IPS DF 6.9 (cell line): ENCODE measurements at places on chromosomes 7 and 10.

GRCh38 chr7:14457568-14458453 is 444.7 kb downstream of the DGKB start:
- peak; percentile 60 for DNase-seq

- no peak for DNase-seq
These were observed 47.7 kb downstream of the CDK6 start for GRCh38 chr7:92788559-92789183.

DNA sequence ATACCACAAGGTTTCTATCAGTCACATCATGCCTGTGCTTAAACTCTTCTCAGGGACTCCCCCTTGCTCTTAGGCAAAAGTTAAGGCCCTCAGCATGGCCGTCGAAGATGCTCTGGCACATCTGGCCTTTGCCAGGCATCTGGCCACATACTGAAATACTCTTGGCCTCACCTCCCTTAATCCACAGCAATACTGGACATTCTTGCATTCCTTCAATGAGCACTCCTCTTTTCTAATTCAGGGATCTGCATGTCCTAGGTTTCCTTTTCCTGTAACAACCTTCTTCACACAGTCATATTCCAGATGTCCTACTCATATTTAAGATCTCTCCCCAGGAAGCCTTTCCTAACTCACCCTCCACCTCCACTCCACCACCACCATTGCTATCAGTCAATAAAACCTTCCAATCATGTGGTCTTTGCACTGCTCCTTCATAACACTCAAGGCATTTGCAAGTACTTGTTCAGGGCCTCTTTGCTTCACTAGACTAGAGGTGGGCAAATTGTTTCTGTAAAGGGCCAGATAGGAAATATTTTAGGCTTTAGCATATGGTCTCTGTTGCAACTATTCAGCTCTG is 216.6 kb downstream of the KCNMA1 start:
- DNase-seq = no peak

DNA sequence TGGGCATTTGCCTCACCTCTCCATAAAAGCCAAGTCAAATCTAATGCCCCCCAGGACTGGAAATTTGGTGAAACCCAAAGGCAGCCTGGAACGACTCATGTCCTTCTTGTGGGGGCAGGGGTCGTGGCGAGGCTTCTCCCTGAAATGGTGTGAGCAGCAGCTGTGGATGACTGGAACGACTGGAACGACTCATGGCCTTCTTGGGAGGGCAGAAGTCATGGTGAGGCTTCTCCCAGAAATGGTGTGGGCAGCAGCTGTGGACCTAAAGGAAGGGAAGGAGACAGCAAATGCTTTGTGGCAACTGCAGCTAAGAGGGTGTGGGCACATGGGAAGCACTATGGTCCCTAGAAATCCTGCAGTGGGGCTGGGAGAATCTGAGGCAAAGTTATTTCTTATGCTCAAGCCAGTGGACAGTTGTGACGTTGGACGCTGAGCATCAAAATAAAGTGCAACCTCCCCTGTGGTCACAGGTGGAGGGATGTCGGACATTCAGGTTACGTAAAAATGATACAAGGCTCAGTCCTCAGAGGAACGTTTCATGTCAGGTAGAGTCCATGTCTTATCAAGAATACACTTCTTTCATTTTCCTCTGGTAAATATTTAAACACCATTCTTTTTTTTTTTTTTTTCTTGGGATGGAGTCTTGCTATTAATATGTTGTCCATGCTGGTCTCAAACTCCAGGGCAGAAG is 107.0 kb upstream of the KIF5B start:
- no peak for DNase-seq

- no peak for DNase-seq
These were observed 63.3 kb downstream of the SND1 start for GRCh38 chr7:127715272-127715671.

GRCh38 chr10:122327237-122328206 is 47.0 kb upstream of the PLEKHA1 start:
- DNase-seq = no peak

DNA sequence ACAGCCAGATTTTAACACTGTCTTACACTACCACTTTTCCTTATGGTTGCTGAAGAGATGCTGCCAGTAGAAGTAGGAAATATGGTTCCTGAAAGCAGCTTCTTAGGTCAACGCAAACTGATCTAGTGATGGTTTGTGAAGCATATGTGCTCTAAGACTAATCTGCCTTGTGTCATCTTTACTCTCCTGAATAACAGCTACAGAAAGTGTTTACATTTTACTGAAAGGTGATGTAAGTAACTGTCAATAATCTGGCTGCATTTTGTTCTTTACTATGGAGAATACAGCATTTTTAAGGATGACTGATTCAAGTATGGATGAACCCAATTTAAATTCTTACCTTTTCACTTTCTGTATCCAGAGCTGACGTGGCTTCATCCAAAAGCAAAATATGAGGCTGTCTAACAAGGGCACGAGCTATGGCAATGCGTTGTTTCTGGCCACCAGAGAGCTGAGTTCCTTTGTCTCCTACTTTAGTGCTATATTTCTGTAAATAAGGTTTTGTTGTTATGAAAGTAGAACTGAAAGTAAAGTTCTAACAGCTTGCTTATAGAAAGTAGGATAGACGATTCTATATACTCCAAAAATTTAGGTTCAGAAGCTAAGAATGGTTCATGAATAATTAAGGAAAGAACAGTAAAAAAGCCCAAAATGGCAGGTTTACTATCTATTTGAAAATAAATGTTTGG is 30.2 kb upstream of the ABCB4 start:
- no peak for DNase-seq

DNA sequence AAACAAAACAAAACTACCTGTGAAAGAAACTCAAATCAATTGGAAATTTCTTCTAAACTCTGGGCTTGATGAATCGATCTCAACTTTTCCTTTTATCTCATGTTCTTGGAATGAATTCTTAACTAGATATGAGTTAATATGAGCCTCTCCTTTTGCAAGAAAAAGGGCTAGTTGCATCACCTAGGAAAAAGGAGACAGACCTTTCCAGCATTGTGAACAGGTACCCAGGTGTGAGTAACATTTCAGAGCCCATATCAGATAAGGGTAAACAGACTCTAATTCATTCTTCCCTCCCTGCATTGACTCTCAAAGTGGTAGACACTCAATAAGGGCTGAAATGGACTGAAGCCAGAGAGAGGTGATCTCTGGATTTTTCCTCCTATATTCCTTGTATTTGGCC is 103.8 kb upstream of the AGR3 start:
- no peak for DNase-seq

GRCh38 chr7:24854866-24855265 is 97.6 kb upstream of the GSDME start:
- no peak for DNase-seq

- no peak for DNase-seq
These were observed 17.8 kb upstream of the SLC16A12 start for GRCh38 chr10:89553064-89553734.

DNA sequence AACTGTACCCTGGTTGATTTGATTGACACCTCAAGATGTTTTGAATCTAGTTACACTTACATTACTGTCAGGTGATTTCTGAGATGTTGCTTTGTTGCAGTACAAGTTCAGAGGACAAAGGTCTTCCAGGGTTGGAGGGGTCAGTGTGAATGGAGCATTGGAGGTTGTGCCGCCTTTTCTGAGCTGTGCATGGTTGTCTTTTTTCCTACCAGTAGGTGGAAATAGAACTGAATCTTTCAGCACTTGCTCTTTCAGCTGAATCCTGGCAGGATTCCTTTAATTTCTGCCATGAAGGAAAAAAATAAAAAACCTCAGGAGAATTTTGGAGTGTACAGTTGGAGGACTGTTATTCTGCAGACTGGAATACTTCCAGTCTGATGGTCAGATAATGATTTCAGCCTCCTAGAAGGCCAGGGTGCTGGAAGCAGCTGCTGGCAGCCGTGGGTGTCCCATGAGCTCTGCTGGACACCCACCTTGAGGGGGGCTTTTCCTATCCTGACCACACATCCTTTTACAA is 82.7 kb downstream of the PLCE1 start:
- no peak for DNase-seq

DNA sequence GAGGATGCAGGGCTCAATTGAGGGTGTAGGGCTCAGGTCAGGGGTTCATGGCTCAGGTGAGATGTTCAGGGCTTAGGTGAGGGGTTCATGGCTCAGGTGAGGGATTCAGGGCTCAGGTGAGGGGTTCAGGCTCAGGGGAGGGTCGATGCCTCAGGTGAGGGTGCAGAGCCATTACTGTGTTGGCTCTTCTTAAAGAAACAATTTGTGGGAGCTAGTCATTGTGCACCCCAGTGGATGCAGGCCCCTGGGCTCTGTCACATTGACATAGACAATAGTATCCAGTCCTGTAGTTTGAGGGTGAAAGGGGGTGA is 86.7 kb downstream of the ADCY1 start:
- DNase-seq = no peak

DNA sequence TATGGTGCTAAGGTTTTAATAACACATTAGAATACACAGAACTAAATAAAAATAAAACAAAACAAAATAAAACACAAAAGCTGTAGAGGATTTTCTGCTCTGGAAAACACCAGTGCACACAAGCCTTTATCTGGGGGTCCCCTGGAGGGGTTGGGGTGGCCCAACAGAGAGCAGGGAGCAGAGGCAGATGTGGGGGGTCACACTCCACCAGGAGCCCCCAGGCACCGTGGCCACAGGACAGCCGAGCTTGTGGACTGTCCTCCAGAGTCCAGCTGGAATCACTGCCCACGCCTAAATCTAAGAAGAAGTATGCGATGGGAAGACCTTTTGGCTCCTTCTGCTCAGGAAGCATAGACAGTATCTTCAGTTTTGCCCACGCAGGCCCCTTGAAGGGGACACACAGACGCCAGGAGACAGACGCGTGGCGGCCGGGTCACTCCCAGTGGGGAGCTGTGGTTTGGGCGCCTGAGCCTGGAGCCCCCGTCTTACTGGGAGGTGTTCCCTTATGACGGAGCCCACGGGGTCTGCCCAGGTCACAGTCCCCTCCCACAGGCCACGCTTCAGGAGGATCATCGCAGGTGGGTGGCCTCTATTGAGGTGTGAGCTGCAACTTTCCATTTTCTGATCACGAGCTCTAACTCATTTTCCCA is 595.0 kb downstream of the PTPRN2 start:
- no peak for DNase-seq

- no peak for DNase-seq
These were observed 7.1 kb downstream of the TBX20 start for GRCh38 chr7:35246819-35247218.

GRCh38 chr7:56222866-56223265 is 106.6 kb upstream of the NUPR2 start:
- no peak for DNase-seq

GRCh38 chr7:91050677-91051076 is 213.6 kb upstream of the FZD1 start:
- no peak for DNase-seq

DNA sequence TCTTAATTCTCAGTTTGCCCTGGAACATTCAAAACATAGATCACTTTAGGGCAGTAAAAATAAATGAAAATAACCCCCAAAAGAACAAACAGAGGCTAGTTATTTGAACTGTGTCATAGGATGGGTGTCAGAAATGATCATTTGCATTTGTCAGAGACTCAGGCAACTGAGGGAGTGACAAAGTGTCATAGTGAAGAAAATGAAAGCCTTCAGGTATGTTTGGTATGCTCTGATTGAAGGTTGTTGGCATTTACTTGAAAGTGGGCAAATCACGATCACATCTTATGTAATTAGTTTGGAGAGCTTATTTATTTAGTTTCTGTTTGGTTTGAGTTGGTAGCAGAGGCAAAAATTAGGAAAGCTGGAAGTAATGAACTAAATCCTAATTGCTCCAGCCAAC is 880.9 kb downstream of the ANKRD7 start:
- DNase-seq = no peak

- DNase-seq = no peak
These were observed 39.8 kb downstream of the WBP1L start for GRCh38 chr10:102783568-102783967.

DNA sequence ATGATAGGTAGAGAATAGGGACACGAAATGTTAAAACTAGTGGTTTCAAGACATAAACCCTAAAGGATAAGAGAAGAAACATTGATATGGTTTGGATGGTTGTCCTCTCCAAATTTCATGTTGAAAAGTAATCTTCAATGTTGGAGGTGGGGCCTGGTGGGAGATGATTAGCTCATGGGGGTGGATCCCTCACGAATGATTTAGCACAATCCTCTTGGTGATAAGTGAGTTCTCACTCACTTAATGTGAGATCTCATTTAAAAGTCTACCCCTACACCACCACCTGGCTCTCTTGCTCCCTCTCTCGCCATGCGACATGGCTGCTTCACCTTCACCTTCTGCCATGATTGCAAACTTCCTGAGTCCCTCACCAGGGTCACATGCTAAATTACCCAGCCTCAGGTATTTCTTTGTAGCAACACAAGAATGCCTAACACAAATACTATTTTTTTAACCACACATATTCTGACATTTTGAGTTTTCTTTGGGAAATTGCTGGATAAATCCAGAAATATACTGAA is 242.4 kb upstream of the PHF14 start:
- no peak for DNase-seq

- DNase-seq = no peak
These were observed 13.3 kb downstream of the MAP3K8 start for GRCh38 chr10:30447125-30447799.

GRCh38 chr10:86733260-86733671 is 23.2 kb upstream of the BMPR1A start:
- DNase-seq = no peak
